Endothelial cell (in vitro differentiated cells): ENCODE measurements at places on chromosomes 12 and 14. TPM values are rescaled to one million over a fixed set of nuclear protein-coding genes. Genes with fewer than 3 reads are reported as not detected.

The WNT5B gene
- 7.5 TPM for total RNA-seq

The SELPLG gene
- 1.6 TPM for total RNA-seq

The GLS2 gene
- total RNA-seq, result 0.21 TPM

The ADCY4 gene
- total RNA-seq, result 74.6 TPM

The TBX3 gene
- total RNA-seq, result 0.41 TPM

The RAPGEF3 gene
- 81.5 TPM for total RNA-seq

The KRT75 gene
- total RNA-seq, result not detected

The GOLGA5 gene
- 26.4 TPM for total RNA-seq

The PIWIL1 gene
- not detected for total RNA-seq

The SMOC1 gene
- 0.38 TPM for total RNA-seq

The FOXA1 gene
- total RNA-seq, result 5.2 TPM

The KLRC2 gene
- not detected for total RNA-seq

The ABCD2 gene
- not detected for total RNA-seq

The PPP1R3E gene
- 8.4 TPM for total RNA-seq

The GAS2L3 gene
- total RNA-seq, result 55.6 TPM

The CLEC12A gene
- not detected for total RNA-seq

The NXPH4 gene
- not detected for total RNA-seq

The KLHL33 gene
- total RNA-seq, result 0.08 TPM

The LTBP2 gene
- total RNA-seq, result 1.9 TPM

The TPH2 gene
- total RNA-seq, result 0.10 TPM

The NAV3 gene
- 20.3 TPM for total RNA-seq

The DTD2 gene
- 5.1 TPM for total RNA-seq

The PRPH gene
- not detected for total RNA-seq

The CLECL1 gene
- not detected for total RNA-seq

The TMEM260 gene
- 17.0 TPM for total RNA-seq

The LYZ gene
- total RNA-seq, result 3.6 TPM

The SIX4 gene
- 6.3 TPM for total RNA-seq

The SDSL gene
- 1.3 TPM for total RNA-seq

The CEP83 gene
- 18.6 TPM for total RNA-seq

The RNF212B gene
- not detected for total RNA-seq

The PZP gene
- 2.2 TPM for total RNA-seq

The ART4 gene
- 3.5 TPM for total RNA-seq

The FGD4 gene
- 17.2 TPM for total RNA-seq

The ARHGEF40 gene
- 12.5 TPM for total RNA-seq

The GPR137C gene
- 3.3 TPM for total RNA-seq

The NPFF gene
- total RNA-seq, result not detected

The CLEC1B gene
- not detected for total RNA-seq

The APOF gene
- total RNA-seq, result not detected

The PSMD9 gene
- 34.0 TPM for total RNA-seq

The FAIM2 gene
- not detected for total RNA-seq

The NR4A1 gene
- 1.0 TPM for total RNA-seq

The NGB gene
- not detected for total RNA-seq

The KCNH3 gene
- total RNA-seq, result 0.15 TPM

The TWF1 gene
- total RNA-seq, result 44.8 TPM

The SLC5A8 gene
- total RNA-seq, result not detected
